ENCODE measurements at places on chromosomes 4 and X.

GRCh38 chr4:30783751-30784150 is 63.6 kb downstream of the PCDH7 start:
- DNase-seq, result no peak

- no peak for DNase-seq
Observed at GRCh38 chr4:182293691-182294255, 50.6 kb downstream of the TENM3 start.

DNA sequence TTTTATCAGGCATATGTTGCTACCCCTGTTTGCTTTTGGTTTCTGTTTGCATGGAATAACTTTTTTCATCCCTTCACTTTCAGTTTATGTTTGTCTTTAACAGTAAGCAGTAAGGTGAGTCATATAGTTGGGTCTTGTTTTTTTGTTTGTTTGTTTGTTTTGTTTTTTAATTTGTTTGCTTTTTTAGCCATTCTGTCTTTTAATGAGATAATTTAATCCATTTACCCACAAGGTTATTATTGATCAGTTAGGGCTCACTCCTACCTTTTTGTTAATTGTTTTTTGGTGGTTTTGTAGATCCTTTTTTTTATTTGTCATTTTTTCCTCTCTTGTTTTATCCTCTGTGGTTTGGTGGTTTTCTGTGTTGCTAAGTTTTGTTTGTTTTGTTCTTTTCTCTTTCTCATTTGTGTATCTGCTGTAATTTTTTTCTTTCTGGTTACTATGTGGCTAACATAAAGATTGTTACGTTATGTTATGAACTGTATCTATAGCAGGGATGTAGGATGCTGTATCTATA is 379.5 kb upstream of the MAD2L1 start:
- DNase-seq, result no peak

- no peak for DNase-seq
Observed at GRCh38 chr4:106316773-106317409, 541 bp downstream of the AIMP1 start.

- no peak for DNase-seq
Observed at GRCh38 chr4:17265653-17266052, 246.2 kb downstream of the QDPR start.

- no peak for DNase-seq
Observed at GRCh38 chrX:135707880-135708279, 5.6 kb upstream of the CT45A1 start.

GRCh38 chr4:151486168-151486567 is 77.2 kb downstream of the FHIP1A start:
- no peak for DNase-seq

DNA sequence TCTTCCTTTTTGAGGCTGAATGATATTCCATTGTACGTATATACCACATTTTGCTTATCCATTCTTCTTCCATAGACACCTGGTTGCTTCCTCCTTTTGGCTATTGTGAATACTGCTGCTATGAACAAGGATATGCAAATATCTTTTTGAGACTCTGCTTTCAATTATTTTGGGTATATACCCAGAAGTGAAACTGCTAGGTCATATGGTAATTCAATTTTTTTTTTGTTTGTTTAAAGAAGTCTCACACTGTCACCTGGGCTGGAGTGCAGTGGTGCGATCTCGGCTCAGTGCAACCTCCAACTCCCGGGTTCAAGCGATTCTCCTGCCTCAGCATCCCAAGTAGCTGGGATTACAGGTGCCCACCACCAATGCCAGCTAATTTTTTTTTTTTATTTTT is 75.3 kb downstream of the METTL14 start:
- DNase-seq, result no peak

DNA sequence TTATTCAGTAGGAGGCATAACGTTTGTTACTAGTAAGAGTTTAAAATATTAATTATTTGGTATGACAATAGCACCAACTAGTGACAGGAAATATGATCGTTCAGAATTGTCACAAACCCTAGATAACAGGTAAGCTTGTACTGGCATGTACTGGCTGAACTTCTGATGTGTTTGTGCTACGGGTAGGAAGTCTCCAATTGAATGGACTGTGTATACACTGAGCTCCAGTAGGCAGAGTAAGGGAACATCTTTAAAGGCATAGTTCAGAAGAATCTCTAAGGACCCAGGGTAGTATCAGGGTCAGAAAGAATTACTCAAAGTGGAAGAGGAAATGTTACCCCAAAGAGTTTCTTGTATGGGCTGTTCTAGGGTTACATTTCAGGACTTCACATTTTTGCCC is 230.4 kb downstream of the EDA2R start:
- no peak for DNase-seq

- no peak for DNase-seq
Observed at GRCh38 chr4:38091636-38092035, 131.4 kb downstream of the PTTG2 start.

DNA sequence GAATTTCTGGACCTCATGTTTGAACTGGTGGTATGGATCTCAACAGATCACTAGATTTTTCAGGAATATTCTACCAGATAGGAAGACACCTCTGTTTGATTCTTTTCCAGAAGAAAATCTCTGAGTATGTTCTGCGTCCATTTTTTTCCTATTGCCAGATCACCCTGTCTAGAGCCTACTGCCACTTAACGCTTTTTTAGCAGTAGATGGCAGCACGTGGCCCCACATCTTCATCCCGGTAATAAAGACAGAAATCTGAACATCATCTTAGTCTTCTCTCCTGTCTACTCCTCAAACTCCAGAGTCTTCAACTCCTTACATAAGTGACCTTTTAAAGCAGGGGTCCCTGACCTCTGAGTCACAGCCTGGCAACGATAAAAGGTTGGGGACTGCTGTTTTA is 184.7 kb downstream of the TMA16 start:
- no peak for DNase-seq

DNA sequence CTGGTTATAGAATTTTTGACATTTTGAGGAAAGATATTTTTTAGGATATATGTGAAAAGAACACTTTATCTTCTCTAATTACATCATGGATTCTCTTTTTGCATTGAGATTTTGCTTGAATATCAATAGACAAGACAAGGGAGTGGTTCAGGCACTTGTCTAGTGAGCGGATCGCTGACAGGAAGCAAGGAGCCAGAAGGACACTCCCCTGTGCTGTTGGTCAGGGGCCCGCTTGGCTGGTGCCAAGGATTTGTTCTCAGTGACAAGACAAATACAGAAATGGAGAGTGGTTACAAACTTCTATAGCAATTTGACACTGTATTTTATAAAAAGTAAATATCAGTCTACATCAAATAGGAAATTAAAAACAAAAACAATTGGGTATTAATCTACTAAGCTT is 60.0 kb downstream of the SLC9B1 start:
- no peak for DNase-seq

DNA sequence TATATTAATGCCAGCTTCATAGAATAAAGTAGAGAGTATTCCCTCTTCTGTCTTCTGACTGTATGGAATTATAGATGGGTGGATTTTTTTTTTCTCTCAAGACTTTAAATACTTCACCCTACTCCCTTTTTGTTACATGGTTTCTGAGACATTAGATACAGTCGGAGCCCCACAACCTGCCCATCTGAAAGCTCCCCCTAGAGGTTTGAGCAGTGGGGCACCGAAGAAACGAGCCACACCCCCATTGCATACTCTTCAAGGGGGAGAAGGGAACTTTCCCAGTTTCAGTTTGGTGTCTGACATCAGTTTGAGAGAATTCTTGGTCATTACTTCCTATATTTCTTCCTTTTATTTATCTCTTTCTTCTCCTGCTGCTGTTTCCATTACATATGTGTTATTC is 437.6 kb upstream of the AGA start:
- no peak for DNase-seq
